ENCODE measurements at places on chromosomes 4 and X. TPM values are rescaled to one million over a fixed set of nuclear protein-coding genes. Genes with fewer than 3 reads are reported as not detected.

GRCh38 chrX:155819966-155820491, 61.1 kb upstream of the VAMP7 start:
- H3K4me3 ChIP-seq: no peak overlapping the region
- peaks cover 3% of the 10 kb centered on the region for H3K27me3 ChIP-seq
- DNase-seq: peak; percentile 52
- no peaks in the 10 kb centered on the region for H3K36me3 ChIP-seq
- no peak overlapping the region for H3K27ac ChIP-seq

DNA sequence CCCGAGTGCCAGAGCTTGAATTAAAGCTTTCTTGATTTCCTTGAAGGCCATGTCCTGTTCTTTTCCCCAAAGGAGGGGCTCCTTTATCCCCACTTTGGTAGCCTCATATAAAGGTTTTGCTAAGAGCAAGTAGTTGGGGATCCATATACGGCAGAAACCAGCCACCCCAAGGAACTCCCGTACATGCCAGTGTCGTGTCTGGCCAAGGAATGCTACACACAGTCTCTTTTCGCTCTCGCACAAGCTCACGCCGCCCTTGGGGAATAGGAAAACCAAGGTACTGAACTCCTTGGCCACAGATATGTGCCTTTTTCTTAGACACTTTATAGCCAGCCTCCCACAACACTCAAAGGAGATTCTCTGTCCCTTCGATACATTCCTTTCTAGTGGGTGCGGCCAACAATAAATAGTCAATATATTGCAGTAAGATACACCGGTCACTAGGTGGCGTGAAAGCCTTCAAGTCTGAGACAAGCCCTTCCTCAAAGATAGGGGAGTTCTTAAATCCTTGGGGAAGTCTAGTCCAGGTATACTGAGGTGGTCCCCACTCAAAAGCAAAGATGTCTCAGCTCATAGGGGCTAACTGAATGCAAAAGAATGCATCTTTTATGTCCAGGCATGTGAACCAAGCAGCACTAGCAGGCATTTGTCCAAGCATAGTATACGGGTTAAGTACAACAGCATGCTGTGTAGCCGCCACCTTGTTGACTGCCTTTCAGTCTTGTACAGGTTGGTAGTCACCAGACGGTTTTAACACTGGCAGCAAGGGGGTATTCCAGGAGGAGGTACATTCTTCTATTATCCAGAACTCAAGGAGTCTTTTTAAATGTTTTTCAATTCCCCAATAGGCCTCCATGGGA, 57.8 kb upstream of the XAGE1B start:
- peak; percentile 50 for DNase-seq
- H3K36me3 ChIP-seq: no peaks in the 10 kb centered on the region
- H3K4me3 ChIP-seq: no peak overlapping the region
- H3K27ac ChIP-seq: no peak overlapping the region
- H3K27me3 ChIP-seq: no peaks in the 10 kb centered on the region

- H3K27ac ChIP-seq: no peak overlapping the region
- peaks cover 15% of the 10 kb centered on the region for H3K36me3 ChIP-seq
- H3K4me3 ChIP-seq: no peak overlapping the region
- H3K4me1 ChIP-seq: no peaks in the 10 kb centered on the region
- no peaks in the 10 kb centered on the region for H3K27me3 ChIP-seq
Measured at GRCh38 chrX:15322072-15322471, 6.6 kb upstream of the ASB11 start.

The TRO gene
- total RNA-seq: 0.54 TPM

DNA sequence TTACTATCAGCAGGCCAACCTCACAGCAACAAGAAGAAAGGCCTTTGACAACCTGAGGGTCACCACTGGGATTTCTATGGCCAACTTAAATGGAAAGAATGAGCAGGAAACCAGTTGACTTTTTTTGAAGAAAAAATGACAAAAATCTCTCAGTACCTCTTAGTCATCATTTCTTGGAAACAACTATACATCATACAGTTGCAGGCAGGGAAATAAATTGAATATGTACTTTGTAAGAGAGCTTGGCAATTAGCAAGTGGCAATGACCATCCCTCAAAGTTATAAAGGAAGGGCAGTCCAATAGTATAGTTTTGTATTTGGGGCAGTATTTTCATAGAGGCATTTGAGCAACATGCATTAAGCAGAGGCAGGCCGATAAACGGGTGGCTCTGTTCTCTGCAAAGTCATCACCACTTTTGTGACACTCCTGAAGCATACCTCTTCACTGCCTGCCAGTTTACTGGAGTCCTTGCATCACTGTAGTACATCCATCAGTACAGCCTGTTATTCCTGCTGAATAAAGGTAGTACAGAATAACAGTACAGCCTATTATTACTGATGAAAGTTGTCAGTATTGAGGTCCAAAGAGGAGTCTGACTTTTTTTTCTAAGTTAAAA, 83.3 kb upstream of the AMELX start:
- H3K4me3 ChIP-seq: no peak overlapping the region
- no peak for DNase-seq
- H3K4me1 ChIP-seq: no peaks in the 10 kb centered on the region
- no peak overlapping the region for H3K27ac ChIP-seq
- no peaks in the 10 kb centered on the region for H3K36me3 ChIP-seq
- H3K27me3 ChIP-seq: no peaks in the 10 kb centered on the region

DNA sequence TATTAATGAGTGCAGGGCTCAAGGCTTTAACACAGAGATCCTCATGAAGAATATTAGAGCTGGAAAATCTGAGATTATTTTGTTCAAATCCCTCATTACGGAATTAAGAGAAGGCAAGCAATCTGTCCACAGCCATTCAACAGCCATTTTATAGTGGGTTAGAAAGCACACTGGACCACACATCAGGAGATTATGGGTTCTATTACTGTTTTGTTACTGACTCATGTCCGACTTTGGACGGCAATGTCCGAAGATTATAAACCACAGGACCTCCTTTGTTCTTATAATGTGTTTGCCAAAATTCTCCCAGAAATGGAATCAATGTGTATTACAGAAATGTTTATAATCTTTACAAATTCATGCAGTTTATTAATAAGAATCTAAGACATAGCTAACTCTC, 8.1 kb downstream of the LAMTOR3 start:
- no peaks in the 10 kb centered on the region for H3K27me3 ChIP-seq
- no peak for DNase-seq
- no peak overlapping the region for H3K4me3 ChIP-seq

- H3K27ac ChIP-seq: no peak overlapping the region
- H3K27me3 ChIP-seq: no peaks in the 10 kb centered on the region
- H3K4me1 ChIP-seq: peaks cover 11% of the 10 kb centered on the region
- no peak for DNase-seq
Measured at GRCh38 chr4:77745792-77746191, 73.4 kb downstream of the CNOT6L start.

The DGAT2L6 gene
- total RNA-seq: not detected

The ZCCHC12 gene
- not detected for total RNA-seq

Data from activated CD4-positive, alpha-beta T cell treated with anti-CD3 and anti-CD28 coated beads, Interleukin-2, amount 10 ng/mL, durations not matched to agents 7 days and 5 days (primary cell).